B cell (primary cell): ENCODE measurements at places on chromosomes 5 and 9. TPM values are rescaled to one million over a fixed set of nuclear protein-coding genes. Genes with fewer than 3 reads are reported as not detected.

Gene SLC46A2
- polyA plus RNA-seq, result 0.06 and 0.18 TPM in 2 replicates

Gene TXNDC8
- polyA plus RNA-seq, result not detected in 2 replicates

Gene EIF4E1B
- polyA plus RNA-seq, result not detected in 2 replicates

Gene ZNG1C
- 24.2 and 48.9 TPM in 2 replicates for polyA plus RNA-seq

Gene SAPCD2
- polyA plus RNA-seq, result 0.45 and 0.69 TPM in 2 replicates

Gene PKD2L2
- polyA plus RNA-seq, result 0.09 and 0.12 TPM in 2 replicates

Gene LPAR1
- polyA plus RNA-seq, result 0.06 TPM in 1 of 2 replicates, not detected in the other

Gene HDHD3
- polyA plus RNA-seq, result 22.7 and 36.3 TPM in 2 replicates

Gene NEUROG1
- not detected in 2 replicates for polyA plus RNA-seq

Gene IL4
- not detected in 2 replicates for polyA plus RNA-seq

Gene IFNA2
- not detected in 2 replicates for polyA plus RNA-seq

Gene LHX3
- polyA plus RNA-seq, result 0.07 TPM in 2 replicates

Gene PCDHGA10
- 0.06 and 0.10 TPM in 2 replicates for polyA plus RNA-seq

Gene CA9
- polyA plus RNA-seq, result not detected in 2 replicates

Gene CTXN3
- polyA plus RNA-seq, result not detected in 2 replicates

Gene IRX2
- polyA plus RNA-seq, result not detected in 2 replicates

Gene DMGDH
- polyA plus RNA-seq, result 0.63 TPM in 1 of 2 replicates, not detected in the other

Gene DMRT1
- not detected in 2 replicates for polyA plus RNA-seq

Gene RNF208
- 0.97 and 1.1 TPM in 2 replicates for polyA plus RNA-seq

Gene GPR151
- not detected in 2 replicates for polyA plus RNA-seq

Gene CCDC192
- polyA plus RNA-seq, result not detected in 2 replicates

Gene NKD2
- 0.12 TPM in 2 replicates for polyA plus RNA-seq

Gene DMRTA1
- polyA plus RNA-seq, result not detected in 2 replicates

Gene SUSD3
- polyA plus RNA-seq, result 68.7 and 85.0 TPM in 2 replicates

Gene CCDC171
- 0.22 and 0.45 TPM in 2 replicates for polyA plus RNA-seq

Gene PCDHA3
- polyA plus RNA-seq, result not detected in 2 replicates

Gene SYK
- 55.3 and 60.3 TPM in 2 replicates for polyA plus RNA-seq

Gene PHYHD1
- polyA plus RNA-seq, result 2.0 and 4.4 TPM in 2 replicates

Gene GPR150
- 0.30 and 0.86 TPM in 2 replicates for polyA plus RNA-seq
